ENCODE measurements at places on chromosomes 2 and 18.

DNA sequence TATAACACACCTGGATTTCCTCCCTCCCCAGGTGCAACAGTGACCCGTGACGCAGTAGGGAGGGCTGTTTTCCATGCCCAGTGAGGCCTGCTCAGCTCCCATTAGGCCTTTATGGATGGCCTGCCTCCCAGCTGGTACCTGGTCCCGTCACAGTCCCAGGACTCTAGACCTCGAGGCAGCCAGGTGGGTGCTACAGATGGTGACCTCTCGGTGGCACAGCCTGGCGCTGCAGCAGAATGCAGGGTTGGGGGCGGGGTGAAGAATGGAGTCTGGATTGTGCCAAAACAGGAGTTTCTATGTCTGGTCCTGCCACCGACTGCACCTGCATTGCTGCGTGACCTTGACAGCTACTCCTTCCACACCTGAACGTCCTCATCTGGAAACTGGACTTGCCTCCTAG lies 18.0 kb upstream of the YWHAQ start:
- DNase-seq = no peak

GRCh38 chr2:220437938-220438337 lies 810.5 kb downstream of the SLC4A3 start:
- no peak for DNase-seq

- DNase-seq = no peak
Observed at GRCh38 chr2:107747964-107748583, 78.6 kb upstream of the RGPD4 start.

GRCh38 chr18:36770315-36770946 lies 58.4 kb downstream of the TPGS2 start:
- DNase-seq = no peak

GRCh38 chr2:218029366-218030360 lies 26.9 kb upstream of the TNS1 start:
- DNase-seq = peak; percentile 41

DNA sequence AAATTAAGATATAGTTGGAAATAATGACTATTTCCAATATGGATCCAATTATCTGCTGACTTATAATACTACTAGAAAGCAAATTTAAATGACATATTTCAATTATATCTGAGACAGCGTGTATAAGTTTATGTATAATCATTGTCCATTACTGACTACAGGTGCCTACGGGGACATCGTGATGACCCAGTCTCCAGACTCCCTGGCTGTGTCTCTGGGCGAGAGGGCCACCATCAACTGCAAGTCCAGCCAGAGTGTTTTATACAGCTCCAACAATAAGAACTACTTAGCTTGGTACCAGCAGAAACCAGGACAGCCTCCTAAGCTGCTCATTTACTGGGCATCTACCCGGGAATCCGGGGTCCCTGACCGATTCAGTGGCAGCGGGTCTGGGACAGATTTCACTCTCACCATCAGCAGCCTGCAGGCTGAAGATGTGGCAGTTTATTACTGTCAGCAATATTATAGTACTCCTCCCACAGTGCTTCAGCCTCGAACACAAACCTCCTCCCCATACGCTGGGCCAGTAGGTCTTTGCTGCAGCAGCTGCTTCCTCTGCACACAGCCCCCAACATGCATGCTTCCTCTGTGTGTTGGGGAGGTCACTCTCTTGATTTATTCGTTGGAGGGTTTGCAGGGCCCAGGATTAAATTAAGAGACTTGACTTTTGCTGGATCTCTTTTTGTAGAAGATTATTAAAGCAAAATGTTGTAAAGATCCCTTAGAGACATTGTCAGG lies 194.4 kb downstream of the RPIA start:
- no peak for DNase-seq

DNA sequence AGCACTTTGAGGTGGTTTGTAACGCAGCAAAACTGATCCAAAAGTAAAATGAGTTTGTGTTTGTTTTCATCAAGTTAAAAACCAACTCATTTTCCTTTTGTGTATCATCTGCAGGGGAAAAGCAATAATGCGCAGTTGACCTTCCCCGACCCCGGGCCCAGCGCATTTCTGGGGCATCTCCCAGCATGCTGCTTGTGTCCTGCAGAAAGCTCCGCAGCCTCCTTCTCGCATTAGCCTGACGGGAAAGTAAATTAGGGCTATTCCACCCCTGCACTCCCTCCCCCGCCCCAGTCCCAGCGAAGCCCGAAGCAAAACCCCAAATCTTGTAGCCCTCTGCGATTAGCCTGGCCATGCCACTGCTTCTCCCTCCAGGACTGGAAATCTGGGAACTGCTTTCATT lies 82.0 kb upstream of the PPM1B start:
- DNase-seq = no peak

Data from activated CD8-positive, alpha-beta memory T cell treated with anti-CD3 and anti-CD28 coated beads for 24 hours (primary cell).